ENCODE measurements at places on chromosomes 16 and 17.
A peak's percentile ranks its signal among the peaks of the same experiment; 100 is the strongest.

DNA sequence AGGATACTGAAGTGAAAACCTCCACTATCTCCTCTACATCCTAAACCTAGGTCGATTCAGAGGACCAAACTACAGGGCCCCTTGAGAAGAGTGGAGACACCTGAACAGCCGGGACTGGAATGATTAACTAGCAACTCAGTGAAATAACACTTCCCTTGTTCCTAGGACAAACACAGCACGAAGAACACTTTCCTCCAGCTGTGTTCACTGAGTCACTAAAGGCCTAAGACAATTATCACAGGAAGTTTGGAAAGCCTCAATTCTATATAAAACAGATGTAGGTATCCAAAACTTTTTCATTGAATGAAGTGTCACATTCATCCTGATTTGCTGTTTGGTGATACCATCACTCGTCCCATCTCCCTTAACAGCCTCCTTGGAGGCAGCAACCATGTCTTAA is 15.5 kb upstream of the CUEDC1 start:
- peaks cover 14% of the 10 kb centered on the region for H3K36me3 ChIP-seq
- no peak for DNase-seq
- no peak overlapping the region for H3K4me3 ChIP-seq

DNA sequence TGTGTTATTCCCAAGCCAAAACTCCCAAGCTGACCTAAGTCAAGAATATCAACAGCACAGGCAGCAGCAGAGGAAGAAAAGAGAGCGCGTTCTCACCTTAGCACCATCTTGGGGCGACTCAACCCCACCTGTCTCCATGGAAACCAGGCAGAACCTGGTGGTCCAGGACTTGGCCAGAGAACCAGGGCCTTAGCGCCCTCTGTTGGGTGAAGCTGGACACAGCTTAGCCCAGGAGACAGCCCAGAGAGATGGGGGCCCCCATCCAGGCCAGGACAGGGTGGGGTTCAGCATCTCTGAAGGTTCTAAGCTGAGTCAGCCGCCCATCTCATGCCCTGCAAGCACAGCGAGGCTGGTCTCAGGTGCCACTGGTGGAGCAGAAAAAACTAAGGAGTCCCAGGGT is 60.1 kb upstream of the TMEM132E start:
- no peak overlapping the region for H3K27ac ChIP-seq
- H3K4me3 ChIP-seq, result no peak overlapping the region
- no peak for DNase-seq
- peaks cover 42% of the 10 kb centered on the region for H3K27me3 ChIP-seq
- H3K4me1 ChIP-seq, result no peaks in the 10 kb centered on the region

DNA sequence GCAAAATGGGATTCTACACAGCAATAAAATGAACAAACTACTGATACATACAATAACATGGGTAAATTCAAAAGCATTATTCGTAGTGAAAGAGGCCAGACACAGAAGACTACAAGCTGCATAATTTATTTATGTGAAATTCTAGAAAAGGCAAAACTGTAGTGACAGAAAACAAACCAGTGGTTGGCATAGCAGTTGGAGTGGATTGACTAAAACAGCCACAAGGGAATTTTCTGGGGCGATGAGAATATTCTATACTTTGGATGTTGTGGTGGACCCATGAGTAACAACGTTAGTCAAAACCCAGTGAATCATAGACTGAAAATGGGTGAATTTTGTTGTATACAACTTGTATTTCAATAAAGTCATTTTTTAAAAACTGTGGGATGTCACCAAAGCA is 63.2 kb upstream of the RPL38 start:
- no peak overlapping the region for H3K4me3 ChIP-seq

DNA sequence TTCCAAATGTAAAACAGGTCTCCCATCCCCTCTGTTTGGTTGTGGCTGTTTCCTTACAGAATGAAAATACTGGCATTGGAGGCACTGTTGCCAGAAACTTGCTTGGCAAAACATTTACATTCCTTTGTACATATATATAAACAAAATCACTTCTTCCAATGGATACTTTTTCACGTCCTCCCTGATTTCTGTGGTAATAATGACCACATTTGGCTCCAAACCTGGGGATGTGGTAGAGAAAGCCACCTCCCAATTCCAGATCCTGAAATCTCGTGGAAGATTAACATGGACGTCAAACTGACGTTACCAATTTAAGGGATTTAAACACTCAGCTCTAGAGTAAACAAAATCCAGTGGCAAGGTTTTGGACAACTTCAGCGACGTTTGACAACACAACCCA is 370.8 kb upstream of the ZFHX3 start:
- DNase-seq, result no peak
- H3K4me3 ChIP-seq, result no peak overlapping the region
- no peak overlapping the region for H3K27ac ChIP-seq
- H3K27me3 ChIP-seq, result peaks cover 62% of the 10 kb centered on the region

GRCh38 chr17:75182569-75183436 is at the start of gene SUMO2:
TSS of gene SUMO2 (minus strand) at chr17:75182959. CDS start at chr17:75182834, 125 bp downstream.
- H3K27ac ChIP-seq, result peak within 1 kb of the TSS; percentile 97
- DNase-seq, result peak; percentile 91
- peaks cover 9% of the 10 kb centered on the region for H3K4me1 ChIP-seq

- H3K27me3 ChIP-seq, result no peaks in the 10 kb centered on the region
- no peaks in the 10 kb centered on the region for H3K36me3 ChIP-seq
- no peak for DNase-seq
- no peak overlapping the region for H3K27ac ChIP-seq
- H3K4me1 ChIP-seq, result peaks cover 1% of the 10 kb centered on the region
- H3K4me3 ChIP-seq, result no peak overlapping the region
Observed at GRCh38 chr16:1097800-1098199, 1.8 kb upstream of the C1QTNF8 start.

DNA sequence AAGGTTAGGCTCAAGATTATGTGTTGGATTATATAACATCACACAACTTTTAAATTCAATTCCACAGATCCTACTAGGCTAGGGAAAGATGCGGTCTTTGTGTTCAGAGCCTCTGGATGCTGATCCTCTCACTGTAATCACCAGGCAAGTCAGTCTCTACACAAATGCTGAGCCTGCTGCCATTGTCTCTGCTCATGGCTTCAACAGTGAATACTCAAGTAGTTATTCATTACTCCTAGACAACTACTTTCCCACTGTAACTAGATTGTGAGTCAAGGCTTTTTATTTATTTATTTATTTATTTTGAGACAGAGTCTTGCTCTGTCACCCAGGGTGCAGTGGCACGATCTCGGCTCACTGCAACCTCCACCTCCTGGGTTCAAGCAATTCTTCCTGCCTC is 15.8 kb upstream of the NDUFAB1 start:
- H3K27ac ChIP-seq, result no peak overlapping the region
- no peaks in the 10 kb centered on the region for H3K27me3 ChIP-seq
- H3K4me3 ChIP-seq, result no peak overlapping the region
- H3K4me1 ChIP-seq, result no peaks in the 10 kb centered on the region
- DNase-seq, result no peak

- H3K4me1 ChIP-seq, result peaks cover 2% of the 10 kb centered on the region
- H3K27me3 ChIP-seq, result peaks cover 6% of the 10 kb centered on the region
- no peaks in the 10 kb centered on the region for H3K36me3 ChIP-seq
- H3K4me3 ChIP-seq, result no peak overlapping the region
Observed at GRCh38 chr16:73199214-73199613, 151.3 kb upstream of the ZFHX3 start.

DNA sequence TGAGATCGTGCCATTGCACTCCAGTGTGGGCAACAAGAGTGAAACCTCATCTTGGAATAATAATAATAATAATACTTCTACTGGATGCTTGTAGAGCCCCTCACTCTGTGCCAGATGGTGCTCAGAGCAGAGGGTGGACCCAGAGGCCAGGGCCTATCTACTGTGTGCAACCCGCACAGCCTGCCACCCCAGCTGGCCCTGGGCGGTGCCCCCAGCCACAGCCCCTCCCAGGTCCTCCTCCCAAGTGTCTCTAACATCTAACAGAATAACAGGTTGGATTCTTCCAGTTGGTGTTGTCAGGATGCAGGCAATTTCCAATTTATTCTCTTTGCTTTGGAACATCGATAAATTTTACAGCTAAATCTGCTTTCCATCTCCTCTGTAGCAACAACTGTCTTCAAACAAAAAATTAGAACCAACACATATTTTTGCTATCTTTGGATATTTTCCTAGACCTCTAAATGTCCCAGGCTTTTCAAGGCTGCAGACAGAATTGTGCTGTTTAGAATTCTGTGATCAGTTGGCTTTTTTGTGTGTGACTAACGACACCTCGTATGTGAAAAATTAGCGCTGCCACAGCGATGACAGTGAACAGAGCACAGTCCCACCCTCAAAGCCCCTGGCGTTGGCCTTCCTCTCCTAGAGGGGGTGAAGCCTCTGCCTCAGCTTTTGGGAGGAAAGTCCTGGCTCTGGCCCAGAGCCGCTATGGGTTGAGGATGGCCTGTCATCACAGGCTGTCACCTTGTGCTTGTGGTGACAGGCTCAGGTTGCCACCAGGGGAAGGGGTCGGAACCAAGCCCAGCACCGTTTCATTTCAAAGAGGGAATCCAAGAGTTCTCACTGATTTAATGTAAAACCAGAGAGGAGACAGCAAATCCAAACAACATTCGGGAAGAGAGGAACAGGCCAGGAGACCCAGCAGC is 7.6 kb upstream of the EVPL start:
- peaks cover 9% of the 10 kb centered on the region for H3K36me3 ChIP-seq
- no peak overlapping the region for H3K4me3 ChIP-seq
- no peak overlapping the region for H3K27ac ChIP-seq
- no peaks in the 10 kb centered on the region for H3K27me3 ChIP-seq
- H3K4me1 ChIP-seq, result peaks cover 2% of the 10 kb centered on the region

GRCh38 chr17:80545499-80545826 is 825 bp downstream of the RPTOR start:
- H3K27ac ChIP-seq, result peak overlapping the region; percentile 98
- H3K4me3 ChIP-seq, result peak overlapping the region; percentile 94
- H3K4me1 ChIP-seq, result peaks cover 16% of the 10 kb centered on the region
- no peak for DNase-seq

- no peaks in the 10 kb centered on the region for H3K36me3 ChIP-seq
- peaks cover 8% of the 10 kb centered on the region for H3K4me1 ChIP-seq
- H3K4me3 ChIP-seq, result no peak overlapping the region
- no peaks in the 10 kb centered on the region for H3K27me3 ChIP-seq
Observed at GRCh38 chr17:68801335-68802247, 153.6 kb downstream of the ABCA8 start.

DNA sequence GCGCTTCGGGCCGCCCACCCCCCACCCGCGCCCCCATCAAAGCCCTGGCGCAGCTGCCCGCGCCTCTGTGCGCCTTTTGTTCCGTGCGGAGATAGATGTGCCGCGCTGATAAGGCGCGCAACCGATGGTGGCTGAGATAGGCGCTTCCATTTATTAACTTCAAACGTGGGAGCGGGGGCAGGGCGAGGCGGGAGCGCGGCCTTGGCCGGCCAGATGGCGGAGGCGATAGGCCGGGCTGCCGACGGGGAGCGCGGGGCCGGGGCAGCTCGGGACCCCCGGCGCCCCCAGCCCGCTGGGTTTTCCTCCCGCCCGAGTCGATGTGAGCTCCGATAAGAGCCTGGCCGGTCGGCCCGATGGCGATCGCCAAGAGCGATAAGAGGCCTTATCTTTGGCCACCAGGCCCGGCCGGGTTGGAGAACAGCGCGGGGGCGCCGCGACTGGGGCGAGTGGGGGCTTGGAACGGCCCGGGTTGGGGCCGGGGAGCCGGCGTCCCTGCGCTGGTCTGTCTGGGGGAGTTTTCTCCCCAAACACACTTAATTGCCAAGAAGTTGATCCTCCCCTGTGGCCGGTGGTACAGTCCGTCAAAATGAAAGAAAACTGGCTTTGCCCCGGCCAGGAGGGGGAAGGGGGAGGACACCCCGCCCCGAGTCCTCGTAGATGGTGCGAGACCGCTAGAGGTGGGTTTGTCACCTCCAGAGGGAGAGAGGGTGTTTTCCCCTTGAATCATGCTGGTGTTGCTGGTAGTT is 2.7 kb downstream of the ZFPM1 start:
- H3K27ac ChIP-seq, result peak overlapping the region; percentile 67
- H3K4me1 ChIP-seq, result peaks cover 16% of the 10 kb centered on the region
- no peak for DNase-seq
- peaks cover 5% of the 10 kb centered on the region for H3K27me3 ChIP-seq
- no peaks in the 10 kb centered on the region for H3K36me3 ChIP-seq
- peak overlapping the region; percentile 77 for H3K4me3 ChIP-seq

GRCh38 chr17:8072729-8073461 is 14.6 kb downstream of the ALOX12B start:
- H3K27ac ChIP-seq, result no peak overlapping the region
- peak overlapping the region; percentile 45 for H3K4me3 ChIP-seq
- peaks cover 15% of the 10 kb centered on the region for H3K4me1 ChIP-seq
- peaks cover 96% of the 10 kb centered on the region for H3K27me3 ChIP-seq
